ENCODE measurements at places on chromosomes 6 and 20. TPM values are rescaled to one million over a fixed set of nuclear protein-coding genes. Genes with fewer than 3 reads are reported as not detected.
A peak's percentile ranks its signal among the peaks of the same experiment; 100 is the strongest.

MAP7 gene
- 2.3 TPM for total RNA-seq

GRCh38 chr6:43492673-43493072 lies 15.3 kb downstream of the TJAP1 start:
- no peak for DNase-seq

GRCh38 chr20:46399401-46399800 lies 7.0 kb downstream of the ELMO2 start:
- no peak for DNase-seq

DNA sequence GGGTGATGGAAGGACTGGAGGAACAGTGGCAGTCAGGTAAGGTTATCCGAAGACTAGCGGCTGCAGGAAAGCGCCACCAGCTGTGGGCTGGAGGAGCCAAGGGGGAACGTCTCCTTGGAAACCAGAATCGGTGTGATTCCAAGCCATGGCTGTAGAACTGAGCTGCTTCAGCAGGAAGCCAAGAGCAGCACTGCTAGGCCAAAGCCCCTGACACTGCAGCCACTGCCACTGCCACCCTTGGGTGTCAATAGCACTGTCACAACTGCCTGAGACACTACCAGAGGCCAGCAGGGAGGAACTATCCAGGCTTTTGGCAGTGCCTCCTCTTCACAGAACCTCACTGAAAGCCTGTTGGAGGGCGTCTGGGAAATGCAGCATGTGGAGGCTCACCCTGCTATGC lies 289.6 kb upstream of the SUPT3H start:
- DNase-seq = no peak

- peak; percentile 67 for DNase-seq
Measured at GRCh38 chr6:56046576-56046975, 171.2 kb upstream of the BMP5 start.

DNA sequence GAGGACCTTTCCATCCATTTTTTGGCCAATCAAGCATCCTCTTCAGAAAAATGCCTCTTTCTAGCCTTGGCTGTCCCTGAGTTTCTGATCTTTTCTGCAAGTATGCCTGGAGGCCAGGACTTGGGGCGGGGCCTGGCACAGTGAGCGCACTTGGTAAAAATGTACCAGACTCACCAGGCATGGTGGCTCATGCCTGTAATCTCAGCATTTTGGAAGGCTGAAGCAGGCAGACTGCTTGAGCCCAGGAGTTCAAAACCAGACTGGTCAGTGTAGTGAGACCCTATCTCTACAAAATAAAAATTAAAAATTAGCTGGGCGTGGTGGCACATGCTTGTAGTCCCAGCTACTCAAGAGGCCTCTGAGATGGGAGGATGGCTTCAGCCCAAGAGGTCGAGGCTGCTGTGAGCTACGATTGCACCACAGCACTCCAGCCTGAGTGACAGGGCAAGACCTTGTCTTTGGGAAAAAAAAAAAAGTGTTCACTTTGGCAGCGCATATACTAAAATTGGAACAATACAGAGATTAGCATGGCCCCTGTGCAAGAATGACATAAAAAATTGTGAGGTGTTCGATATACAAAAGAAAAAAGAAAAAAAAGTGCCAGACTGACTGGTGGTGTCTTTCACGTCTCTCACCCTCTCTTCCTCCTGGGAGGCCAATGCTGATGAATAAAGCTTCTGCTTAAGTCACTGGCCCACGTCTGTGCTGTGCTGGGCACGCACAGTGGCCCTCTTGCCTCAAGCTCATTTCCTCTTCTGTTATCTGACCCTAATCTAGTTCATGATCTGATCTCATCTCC lies 18.1 kb upstream of the SLC9A8 start:
- no peak for DNase-seq

DNA sequence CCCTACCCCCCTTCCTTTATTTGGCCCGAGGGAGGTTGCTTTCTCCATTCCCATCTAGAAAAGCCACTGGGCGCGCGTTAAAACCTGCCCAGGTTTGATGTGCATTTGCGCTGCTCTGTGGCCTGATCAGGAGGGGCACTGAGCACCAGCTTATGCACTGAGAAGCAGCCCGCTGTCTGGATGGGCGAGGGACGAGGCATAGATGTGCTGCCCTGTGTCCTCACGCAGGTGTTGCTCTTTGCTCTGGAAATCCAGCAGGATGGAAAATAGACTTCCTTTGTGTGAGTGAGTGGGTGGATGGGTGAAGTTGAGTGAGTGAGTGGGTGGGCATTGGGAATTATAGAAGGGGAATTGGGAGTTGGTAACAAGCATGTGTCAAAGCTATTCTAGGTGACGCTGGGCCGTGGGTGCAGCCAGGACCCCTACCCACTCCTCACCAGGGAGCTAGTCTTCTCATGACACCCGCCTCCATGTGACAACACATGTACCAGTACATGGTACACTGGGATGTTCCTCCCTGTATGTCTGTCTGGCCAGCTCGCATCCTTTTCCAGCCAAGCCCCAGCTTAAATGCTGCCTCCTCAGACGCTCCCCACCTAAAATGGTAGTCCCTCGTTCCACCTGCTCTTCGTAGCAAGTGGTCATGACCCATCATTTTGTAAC lies 162.6 kb downstream of the DTNBP1 start:
- DNase-seq = no peak

Measured in left cardiac atrium (tissue), 4 donors.